Mammary epithelial cell (primary cell): ENCODE measurements at places on chromosomes 2 and 18. TPM values are rescaled to one million over a fixed set of nuclear protein-coding genes. Genes with fewer than 3 reads are reported as not detected.

Gene PAX8
- 13.7 and 16.1 TPM in 2 replicates for total RNA-seq

Gene BOLL
- not detected in 2 replicates for total RNA-seq

Gene MRO
- not detected for total RNA-seq

Gene PCARE
- total RNA-seq: not detected in 2 replicates

Gene RESP18
- total RNA-seq: not detected in 2 replicates

Gene DNAJC5G
- not detected in 2 replicates for total RNA-seq

Gene TANC1
- 51.5 TPM for total RNA-seq

Gene GREB1
- 2.2 TPM for total RNA-seq

Gene CDH2
- 18.7 TPM for total RNA-seq

Gene FIGN
- total RNA-seq: 2.5 TPM

Gene DUSP19
- total RNA-seq: 1.0 TPM

Gene TXNDC2
- total RNA-seq: not detected in 2 replicates

Gene ST6GAL2
- 1.8 TPM for total RNA-seq

Gene SLC38A11
- not detected in 2 replicates for total RNA-seq

Gene TMEM200C
- total RNA-seq: 1.7 TPM

Gene TCF23
- total RNA-seq: not detected

Gene EML6
- 0.19 and 0.94 TPM in 2 replicates for total RNA-seq

Gene LRRC30
- not detected for total RNA-seq

Gene IL36B
- total RNA-seq: not detected in 2 replicates

Gene SLC5A7
- total RNA-seq: not detected

Gene PDE1A
- total RNA-seq: not detected

Gene RAB6C
- total RNA-seq: not detected in 2 replicates

Gene RNF125
- 2.3 TPM for total RNA-seq

Gene TSPYL6
- total RNA-seq: not detected

Gene MC4R
- total RNA-seq: not detected

Gene POU3F3
- total RNA-seq: not detected in 2 replicates

Gene ESPNL
- total RNA-seq: not detected in 2 replicates

Gene SLC8A1
- total RNA-seq: 27.5 TPM

Gene EN1
- 0.33 TPM for total RNA-seq

Gene BCL11A
- 8.5 TPM for total RNA-seq

Gene CNNM3
- 5.7 TPM for total RNA-seq

Gene SLC11A1
- 0.17 TPM for total RNA-seq

Gene SPATS2L
- total RNA-seq: 98.2 and 117 TPM in 2 replicates

Gene LINC00305
- total RNA-seq: not detected

Gene SMAD2
- total RNA-seq: 128 and 153 TPM in 2 replicates

Gene IMPA2
- total RNA-seq: 41.8 TPM

Gene ARID5A
- 8.3 TPM for total RNA-seq

Gene UGT1A5
- 0.99 TPM in 2 replicates for total RNA-seq

Gene CPO
- not detected for total RNA-seq

Gene ACMSD
- total RNA-seq: not detected in 2 replicates

Gene SCN3A
- total RNA-seq: not detected

Gene RAB12
- 33.7 and 36.1 TPM in 2 replicates for total RNA-seq

Gene CYS1
- total RNA-seq: 0.73 and 1.3 TPM in 2 replicates

Gene EGR4
- total RNA-seq: not detected

Gene OXER1
- total RNA-seq: 0.17 TPM

Gene NAT8
- not detected in 2 replicates for total RNA-seq

Gene AP1S3
- 41.1 and 48.9 TPM in 2 replicates for total RNA-seq

Gene DSG2
- 150 TPM for total RNA-seq

Gene SPC25
- 2.3 and 13.2 TPM in 2 replicates for total RNA-seq

Gene STARD6
- not detected for total RNA-seq

Gene CD8B2
- not detected for total RNA-seq

Gene IL37
- not detected in 2 replicates for total RNA-seq

Gene SERPINB13
- 8.8 TPM for total RNA-seq

Gene COL4A3
- not detected in 2 replicates for total RNA-seq

Gene UBE2F
- 41.5 TPM for total RNA-seq

Gene FKBP1B
- total RNA-seq: 15.3 TPM

Gene CDKL4
- total RNA-seq: 1.2 TPM in 1 of 2 replicates, not detected in the other

Gene UNC80
- 0.02 TPM in 1 of 2 replicates, not detected in the other for total RNA-seq
